ENCODE measurements at places on chromosomes 11 and 22.

DNA sequence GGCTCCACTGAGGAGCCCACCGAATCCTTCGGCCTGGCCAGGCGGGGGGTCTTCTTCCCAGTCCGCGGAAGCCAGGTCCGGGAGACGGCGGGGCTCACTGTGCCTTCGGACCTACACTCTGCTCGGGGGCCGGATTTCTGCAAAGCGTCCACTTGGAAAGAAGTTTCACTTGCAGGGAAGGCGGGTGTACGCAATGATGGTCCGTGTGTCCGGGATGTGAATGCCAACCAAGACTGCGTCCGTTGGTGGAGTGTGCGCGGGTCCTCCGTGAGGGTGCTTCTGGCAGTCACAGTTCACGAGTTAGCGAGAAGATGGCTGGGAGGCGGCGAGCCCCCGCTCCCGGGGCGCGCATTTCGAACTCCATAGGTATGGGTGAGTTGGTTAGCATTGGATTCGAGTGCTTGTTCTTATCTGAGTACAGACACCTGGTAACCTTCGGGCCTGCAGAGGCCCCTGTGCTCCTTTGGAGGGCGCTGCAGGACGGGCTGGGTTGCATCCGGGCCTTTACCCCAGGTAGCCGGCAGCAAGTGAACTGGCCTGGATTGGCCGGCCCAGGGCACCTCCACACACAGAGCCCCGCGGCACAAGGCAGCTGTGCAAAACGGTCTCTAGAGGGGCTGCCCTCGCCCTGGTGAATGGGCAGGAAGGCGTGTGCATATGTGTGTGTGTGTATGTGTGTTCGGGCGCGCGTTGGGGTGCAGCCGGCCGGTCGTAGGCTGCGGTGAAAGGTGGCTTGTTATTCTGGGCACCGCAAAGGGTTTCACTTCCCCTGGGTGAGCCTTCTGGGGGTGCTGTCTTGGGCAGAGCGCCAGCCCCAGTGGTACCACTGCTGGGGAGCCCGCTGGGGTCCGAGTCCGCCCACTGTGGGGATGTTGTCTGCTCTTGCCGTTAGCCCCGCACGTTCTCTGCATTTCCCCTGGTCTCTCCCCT is 13.3 kb upstream of the CYP2R1 start:
- DNase-seq = peak; percentile 70

GRCh38 chr22:22088658-22089458 is 106.3 kb upstream of the TOP3B start:
- DNase-seq = no peak

- DNase-seq = no peak
Observed at GRCh38 chr22:38191731-38192474, 9.9 kb upstream of the MAFF start.

DNA sequence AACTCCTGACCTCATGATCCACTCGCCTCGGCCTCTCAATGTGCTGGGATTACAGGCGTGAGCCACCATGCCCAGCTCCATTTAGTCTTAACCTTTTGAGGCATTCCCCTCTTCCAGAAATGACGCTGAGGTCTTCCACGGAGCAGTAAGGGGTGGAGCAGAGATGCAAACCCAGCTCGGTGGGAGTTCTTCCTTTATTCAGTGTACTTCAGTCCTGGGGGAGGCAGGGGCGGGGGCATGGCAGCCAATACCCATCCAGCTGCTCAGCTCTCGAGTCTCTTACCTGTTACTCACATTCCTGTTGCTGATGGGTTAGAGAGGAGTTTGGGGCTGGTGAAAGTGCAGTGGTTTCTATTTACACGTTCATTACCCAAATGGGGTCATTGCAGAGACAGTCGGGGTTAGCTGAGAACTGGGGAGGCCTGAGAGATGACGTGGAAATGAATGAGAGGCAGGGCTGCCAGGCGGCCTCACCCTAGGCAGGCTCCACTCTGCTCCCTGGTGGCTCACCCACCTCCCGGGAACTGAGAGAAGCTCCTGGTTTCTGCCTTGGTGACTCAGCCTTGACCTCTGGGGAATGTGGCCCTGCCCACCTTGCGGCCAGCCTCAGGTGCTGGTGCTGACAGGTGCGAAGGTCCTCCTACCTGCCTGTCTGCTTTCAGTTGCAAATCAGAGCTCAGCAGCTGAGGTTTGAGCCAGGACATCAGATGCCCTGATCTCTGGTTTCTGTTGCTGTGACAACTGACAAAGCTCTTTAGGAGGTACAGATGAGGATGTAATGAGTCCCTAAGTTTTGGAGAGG is 13.4 kb upstream of the ST14 start:
- peak; percentile 55 for DNase-seq

All from left lobe of liver (tissue), 2 donors.